Thoracic aorta (tissue), 2 donors: ENCODE measurements at places on chromosomes 4 and X. TPM values are rescaled to one million over a fixed set of nuclear protein-coding genes. Genes with fewer than 3 reads are reported as not detected.

GRCh38 chr4:79585834-79586233 lies 177.8 kb upstream of the GK2 start:
- H3K36me3 ChIP-seq, result no peaks in the 10 kb centered on the region
- H3K4me3 ChIP-seq, result no peak overlapping the region
- H3K4me1 ChIP-seq, result peaks cover 12% of the 10 kb centered on the region
- DNase-seq, result no peak
- peak overlapping the region; percentile 20 for H3K27ac ChIP-seq

- no peaks in the 10 kb centered on the region for H3K4me1 ChIP-seq
- H3K27me3 ChIP-seq, result no peaks in the 10 kb centered on the region
- DNase-seq, result no peak
- H3K27ac ChIP-seq, result no peak overlapping the region
These were observed 8.1 kb downstream of the SEPTIN6 start for GRCh38 chrX:119684916-119685224.

GRCh38 chrX:20374900-20375438 lies 108.3 kb upstream of the RPS6KA3 start:
- H3K4me1 ChIP-seq, result no peaks in the 10 kb centered on the region
- no peak for DNase-seq
- H3K27ac ChIP-seq, result no peak overlapping the region
- H3K36me3 ChIP-seq, result no peaks in the 10 kb centered on the region
- H3K4me3 ChIP-seq, result no peak overlapping the region
- no peaks in the 10 kb centered on the region for H3K27me3 ChIP-seq

DNA sequence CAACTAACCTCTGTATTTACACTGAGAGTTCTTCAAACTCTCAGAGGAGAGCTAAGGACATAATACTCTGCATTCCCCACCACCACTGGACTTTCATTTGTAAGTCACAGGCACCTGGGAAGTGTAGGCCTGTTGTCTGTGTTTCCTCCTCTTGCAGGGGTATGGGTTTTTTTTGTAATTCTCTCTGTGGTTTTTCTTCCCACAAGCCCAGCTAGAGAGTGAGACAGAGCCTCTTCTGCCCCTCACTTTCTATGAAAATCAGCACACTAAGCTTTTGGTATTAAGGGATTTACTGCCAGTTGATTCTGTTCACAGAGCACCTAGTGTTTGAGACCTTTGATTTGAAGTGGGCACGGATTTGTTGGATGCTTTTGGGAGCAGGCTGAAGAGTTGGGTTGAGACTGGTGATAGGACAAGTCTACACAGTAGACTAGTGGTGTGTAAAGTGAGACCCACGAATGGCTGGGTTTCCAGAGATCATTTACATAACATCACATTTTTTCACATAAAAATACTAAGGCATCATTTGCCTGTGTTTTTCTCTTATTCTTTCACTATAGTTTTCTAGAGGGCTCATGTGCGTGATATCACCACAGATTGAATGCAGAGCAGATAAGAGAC lies 28.9 kb upstream of the WDR17 start:
- no peak overlapping the region for H3K27ac ChIP-seq
- DNase-seq, result no peak
- H3K36me3 ChIP-seq, result no peaks in the 10 kb centered on the region
- no peaks in the 10 kb centered on the region for H3K27me3 ChIP-seq

- H3K27me3 ChIP-seq, result no peaks in the 10 kb centered on the region
- H3K36me3 ChIP-seq, result no peaks in the 10 kb centered on the region
- DNase-seq, result no peak
- H3K4me3 ChIP-seq, result no peak overlapping the region
- H3K4me1 ChIP-seq, result no peaks in the 10 kb centered on the region
These were observed 1.8 kb downstream of the SH2D1A start for GRCh38 chrX:124348182-124348581.

DNA sequence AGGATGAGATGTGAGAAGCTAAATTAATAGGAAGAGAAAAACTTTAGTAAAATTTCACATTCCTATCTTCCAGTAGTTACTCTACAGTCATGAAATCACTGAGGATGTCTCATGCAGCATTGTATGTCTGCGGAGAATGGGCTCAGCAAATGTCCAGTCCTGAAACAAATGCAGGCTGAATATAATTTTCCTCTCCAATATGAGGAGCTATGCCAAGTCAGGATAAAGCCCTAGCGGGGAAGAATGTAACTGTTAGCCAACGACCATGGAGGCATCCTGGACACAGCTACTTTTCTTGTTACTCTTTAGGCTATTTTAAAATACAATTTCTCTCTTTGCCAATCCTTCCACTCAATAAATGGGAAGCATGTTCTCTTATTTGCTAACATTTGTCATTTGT lies 127.7 kb downstream of the PRKX start:
- H3K27me3 ChIP-seq, result no peaks in the 10 kb centered on the region
- H3K4me1 ChIP-seq, result no peaks in the 10 kb centered on the region
- no peaks in the 10 kb centered on the region for H3K36me3 ChIP-seq
- no peak overlapping the region for H3K27ac ChIP-seq

- no peaks in the 10 kb centered on the region for H3K4me1 ChIP-seq
- H3K36me3 ChIP-seq, result no peaks in the 10 kb centered on the region
- H3K27ac ChIP-seq, result no peak overlapping the region
- H3K4me3 ChIP-seq, result no peak overlapping the region
These were observed 90.7 kb downstream of the CLDN22 start for GRCh38 chr4:183229397-183229796.

DNA sequence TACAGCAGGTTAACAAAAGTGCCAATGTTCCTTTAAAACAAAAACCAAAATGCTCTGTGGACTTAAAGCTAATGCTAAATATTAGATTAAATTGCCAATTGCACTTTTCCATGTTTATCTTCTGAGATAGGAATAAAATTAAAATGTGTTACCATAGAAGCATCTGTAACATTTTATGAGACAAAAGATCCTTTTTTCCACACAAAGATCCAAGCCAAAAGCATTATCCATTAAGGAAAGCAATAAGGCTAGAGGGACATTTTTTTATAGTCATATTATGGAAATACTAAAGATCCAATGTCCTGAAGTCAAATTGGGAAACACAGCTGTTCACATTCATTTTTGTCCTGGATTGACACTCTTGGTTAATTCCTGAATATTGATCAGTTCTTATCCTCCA lies 73.6 kb downstream of the PALLD start:
- H3K27me3 ChIP-seq, result no peaks in the 10 kb centered on the region
- H3K4me1 ChIP-seq, result peaks cover 28% of the 10 kb centered on the region
- no peaks in the 10 kb centered on the region for H3K36me3 ChIP-seq
- no peak for DNase-seq
- no peak overlapping the region for H3K4me3 ChIP-seq

DNA sequence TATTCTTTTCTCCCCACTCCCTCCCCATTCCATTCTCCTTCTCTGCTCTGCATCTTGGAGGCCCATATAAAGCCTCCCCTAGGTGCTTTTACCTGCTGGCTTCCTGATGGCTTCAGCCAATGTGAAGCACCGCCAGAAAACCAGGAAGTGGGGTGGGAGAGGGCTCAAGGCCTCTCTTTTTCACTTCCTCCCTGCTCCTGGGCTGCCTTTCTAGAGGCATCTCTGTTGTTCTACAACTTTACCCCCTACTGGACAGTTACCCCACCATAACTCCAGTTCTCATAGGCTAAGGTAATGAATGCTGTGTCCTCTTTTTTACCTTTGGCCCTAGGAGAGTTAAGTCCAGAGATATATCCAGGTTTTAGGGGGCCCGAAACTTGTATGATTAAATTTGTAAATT lies 62.4 kb upstream of the PPARGC1A start:
- DNase-seq, result no peak
- no peak overlapping the region for H3K27ac ChIP-seq
- H3K4me3 ChIP-seq, result no peak overlapping the region

DNA sequence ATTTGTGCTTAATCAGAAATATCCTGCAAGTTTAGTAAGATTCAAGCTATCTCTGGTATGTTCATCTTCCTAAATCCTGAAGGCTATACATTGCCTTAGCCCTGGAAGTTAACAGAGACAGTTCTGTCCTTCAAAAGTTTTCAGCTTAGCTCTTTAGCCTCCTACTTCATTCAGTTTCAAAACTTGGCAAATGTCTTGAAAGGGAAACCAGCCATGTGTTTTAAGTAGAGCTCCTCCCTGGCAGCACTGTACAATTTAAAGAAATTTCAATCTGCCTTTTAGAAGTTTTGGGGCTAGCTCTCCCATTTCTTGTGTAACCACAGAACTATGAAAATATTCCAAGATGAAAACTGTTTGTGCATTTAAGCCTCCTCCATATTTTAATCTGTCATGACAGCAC lies 47.0 kb downstream of the FANCB start:
- H3K4me3 ChIP-seq, result no peak overlapping the region
- no peaks in the 10 kb centered on the region for H3K27me3 ChIP-seq
- no peaks in the 10 kb centered on the region for H3K4me1 ChIP-seq
- no peak for DNase-seq

- DNase-seq, result no peak
- no peaks in the 10 kb centered on the region for H3K36me3 ChIP-seq
- H3K4me3 ChIP-seq, result no peak overlapping the region
- peaks cover 7% of the 10 kb centered on the region for H3K4me1 ChIP-seq
- H3K27ac ChIP-seq, result peak overlapping the region; percentile 13
- H3K27me3 ChIP-seq, result no peaks in the 10 kb centered on the region
These were observed 52.4 kb downstream of the MAPK10 start for GRCh38 chr4:86307432-86307831.

The RLIM gene
- 25.9 TPM for total RNA-seq

- peak overlapping the region; percentile 46 for H3K27ac ChIP-seq
- H3K4me1 ChIP-seq, result peaks cover 6% of the 10 kb centered on the region
- no peaks in the 10 kb centered on the region for H3K27me3 ChIP-seq
These were observed 61.6 kb upstream of the NOCT start for GRCh38 chr4:138953961-138954371.

The NDNF gene
- total RNA-seq, result 1.5 TPM

DNA sequence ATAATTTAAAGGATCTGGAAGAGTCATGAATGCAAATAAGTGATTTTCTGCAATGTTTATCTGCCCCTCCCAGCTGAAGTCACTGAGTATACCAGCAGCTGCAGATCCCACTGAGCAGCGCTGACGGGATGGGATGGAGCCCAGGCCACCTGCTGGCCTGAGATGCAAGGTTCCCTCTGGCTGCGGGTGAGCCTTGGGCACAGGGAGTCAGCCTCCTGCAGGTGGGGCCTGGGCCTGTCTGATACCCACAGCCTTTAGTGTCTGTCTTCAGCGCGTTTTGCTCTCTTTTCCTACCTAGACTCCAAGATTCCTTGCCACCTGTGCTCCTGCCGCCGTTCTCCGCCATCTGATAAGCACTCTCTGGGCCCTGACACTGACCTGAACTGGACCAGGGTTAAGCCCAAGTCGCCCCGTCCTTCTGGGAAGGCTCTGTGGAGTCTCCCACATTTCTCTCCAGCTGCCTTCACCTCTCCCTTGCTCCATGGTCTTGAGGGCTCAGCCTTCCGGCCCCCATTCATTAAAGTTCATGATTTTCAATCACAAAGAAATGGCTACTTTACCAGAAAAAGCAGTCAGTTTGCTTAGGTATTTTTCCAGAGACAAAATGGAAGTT lies 223.1 kb upstream of the FAT1 start:
- no peak overlapping the region for H3K4me3 ChIP-seq
- DNase-seq, result no peak
- no peak overlapping the region for H3K27ac ChIP-seq
- H3K4me1 ChIP-seq, result peaks cover 5% of the 10 kb centered on the region

- H3K4me1 ChIP-seq, result peaks cover 13% of the 10 kb centered on the region
- H3K36me3 ChIP-seq, result no peaks in the 10 kb centered on the region
- peak overlapping the region; percentile 36 for H3K4me3 ChIP-seq
- H3K27me3 ChIP-seq, result no peaks in the 10 kb centered on the region
- no peak for DNase-seq
These were observed 16.2 kb downstream of the PRKX start for GRCh38 chrX:3697220-3697684.

GRCh38 chrX:135944486-135944885 lies 29.3 kb downstream of the MMGT1 start:
- H3K36me3 ChIP-seq, result no peaks in the 10 kb centered on the region
- no peak overlapping the region for H3K27ac ChIP-seq
- no peaks in the 10 kb centered on the region for H3K27me3 ChIP-seq
- no peak overlapping the region for H3K4me3 ChIP-seq

The SPARCL1 gene
- total RNA-seq, result 1,225 TPM

DNA sequence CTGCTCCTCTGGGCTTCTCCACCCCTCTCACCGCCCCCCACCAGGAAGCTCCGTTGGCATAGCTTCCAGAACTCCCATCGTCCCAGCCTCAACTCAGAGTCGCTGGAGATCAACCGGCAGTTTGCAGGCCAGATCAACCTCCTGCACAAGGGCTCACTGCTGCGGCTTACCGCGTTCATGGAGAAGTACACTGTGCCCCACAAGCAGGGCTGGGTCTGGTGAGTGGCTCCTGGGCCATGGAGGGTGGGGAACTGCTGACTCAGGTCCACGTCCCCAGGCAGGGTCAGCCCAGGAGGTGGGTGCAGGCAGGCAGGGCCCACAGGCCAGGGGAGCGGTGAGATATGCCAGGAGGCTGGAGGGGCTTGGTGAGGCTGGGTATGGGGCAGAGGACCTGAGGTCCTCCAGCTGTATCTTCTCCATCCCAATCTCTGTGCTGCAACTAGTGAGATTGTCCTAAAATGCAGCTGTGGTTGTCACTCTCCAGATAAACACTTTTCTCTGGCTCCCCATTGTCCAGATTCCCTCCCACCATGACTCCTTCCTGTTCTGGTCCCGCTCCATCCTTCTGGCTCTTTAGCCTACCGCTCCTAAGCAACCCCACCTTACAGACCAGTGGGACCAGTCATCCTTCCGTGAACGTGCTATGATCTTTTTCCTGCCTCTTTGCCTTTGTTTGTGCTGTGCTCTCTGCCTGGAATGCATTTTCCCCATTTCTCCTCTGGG lies 71.9 kb downstream of the STARD8 start:
- H3K27me3 ChIP-seq, result no peaks in the 10 kb centered on the region
- H3K4me1 ChIP-seq, result no peaks in the 10 kb centered on the region
- no peak for DNase-seq
- H3K4me3 ChIP-seq, result no peak overlapping the region
- no peaks in the 10 kb centered on the region for H3K36me3 ChIP-seq
- H3K27ac ChIP-seq, result no peak overlapping the region

GRCh38 chrX:15334561-15334960 lies 762 bp downstream of the PIGA start:
- no peaks in the 10 kb centered on the region for H3K27me3 ChIP-seq
- no peak for DNase-seq
- H3K27ac ChIP-seq, result peak overlapping the region; percentile 83
- H3K4me3 ChIP-seq, result peak overlapping the region; percentile 84
